ENCODE measurements at places on chromosomes 12 and 14.

DNA sequence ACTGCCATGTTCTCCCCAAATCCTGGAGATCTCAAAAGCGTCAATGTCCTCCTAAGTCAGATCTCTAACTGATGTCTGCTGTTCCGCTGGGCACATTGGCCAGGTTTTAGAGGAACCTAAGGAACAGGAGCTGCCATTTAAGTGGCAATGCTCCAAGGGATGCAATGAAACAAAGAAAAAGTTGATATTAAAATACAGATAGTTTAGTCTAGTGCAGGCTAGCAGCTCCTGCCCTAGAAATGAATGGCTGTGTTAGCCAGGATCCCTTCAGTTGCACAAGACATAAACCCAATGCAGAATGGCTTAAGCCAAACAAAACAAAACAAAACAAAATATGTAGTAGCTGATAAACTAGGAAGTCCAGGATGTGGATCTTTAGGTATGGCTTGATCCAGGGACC lies 144.1 kb downstream of the HMGA2 start:
- no peak for DNase-seq
- peaks cover 37% of the 10 kb centered on the region for H3K27me3 ChIP-seq
- H3K27ac ChIP-seq, result no peak overlapping the region
- no peaks in the 10 kb centered on the region for H3K4me1 ChIP-seq
- no peaks in the 10 kb centered on the region for H3K36me3 ChIP-seq

- H3K27me3 ChIP-seq, result peaks cover 17% of the 10 kb centered on the region
- no peaks in the 10 kb centered on the region for H3K4me1 ChIP-seq
- H3K36me3 ChIP-seq, result no peaks in the 10 kb centered on the region
- peak; percentile 65 for DNase-seq
- H3K27ac ChIP-seq, result no peak overlapping the region
Observed at GRCh38 chr14:62179367-62180018, 417.3 kb downstream of the SNAPC1 start.

DNA sequence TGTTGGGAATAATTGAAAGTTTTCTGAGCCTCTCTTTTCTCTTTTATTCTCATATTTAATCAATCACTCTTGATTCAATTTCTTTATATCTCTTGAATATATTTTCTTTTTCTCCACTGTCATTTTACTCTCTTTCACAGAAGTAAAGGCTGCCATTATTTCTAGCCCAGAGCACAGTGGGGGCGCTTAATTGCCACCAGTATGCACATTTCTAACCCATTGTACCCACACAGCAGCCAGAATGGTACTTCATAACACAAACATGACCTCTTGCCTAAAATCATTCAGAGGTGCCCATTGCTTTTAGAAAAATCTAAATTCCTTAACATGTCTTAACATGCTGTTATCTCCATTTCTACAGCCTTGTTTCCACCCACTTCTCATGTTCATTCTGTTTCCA lies 190.2 kb upstream of the LMO3 start:
- no peak overlapping the region for H3K4me3 ChIP-seq
- no peaks in the 10 kb centered on the region for H3K36me3 ChIP-seq
- H3K27ac ChIP-seq, result no peak overlapping the region
- DNase-seq, result no peak
- no peaks in the 10 kb centered on the region for H3K27me3 ChIP-seq

DNA sequence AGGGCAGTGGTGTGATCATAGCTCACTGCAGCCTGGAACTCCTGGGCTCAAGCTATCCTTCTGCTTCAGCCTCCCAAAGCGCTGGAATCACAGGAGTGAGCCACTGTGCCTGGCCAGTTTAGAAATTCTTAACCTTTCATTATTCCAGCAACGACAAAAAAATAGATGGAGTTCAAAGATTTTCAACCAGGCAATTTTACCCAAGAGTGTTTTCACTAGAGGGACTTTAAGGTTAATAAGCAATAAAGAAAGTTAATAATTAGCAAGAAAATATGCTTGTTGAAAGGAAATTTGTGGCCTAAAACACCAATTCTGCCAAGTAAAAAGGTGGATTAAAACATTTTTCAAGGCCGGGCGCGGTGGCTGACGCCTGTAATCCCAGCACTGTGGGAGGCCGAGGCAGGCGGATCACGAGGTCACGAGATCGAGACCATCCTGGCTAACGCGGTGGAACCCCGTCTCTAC lies 14.8 kb downstream of the CDKL1 start:
- no peak overlapping the region for H3K4me3 ChIP-seq
- H3K27ac ChIP-seq, result no peak overlapping the region
- no peaks in the 10 kb centered on the region for H3K27me3 ChIP-seq
- H3K4me1 ChIP-seq, result no peaks in the 10 kb centered on the region
- H3K36me3 ChIP-seq, result no peaks in the 10 kb centered on the region

- H3K4me3 ChIP-seq, result no peak overlapping the region
- peaks cover 20% of the 10 kb centered on the region for H3K4me1 ChIP-seq
- H3K27me3 ChIP-seq, result peaks cover 3% of the 10 kb centered on the region
- no peaks in the 10 kb centered on the region for H3K36me3 ChIP-seq
- no peak for DNase-seq
Observed at GRCh38 chr14:75292101-75292563, 13.5 kb downstream of the FOS start.

Measured in activated naive CD4-positive, alpha-beta T cell treated with anti-CD3 and anti-CD28 coated beads for 36 hours (primary cell).